ENCODE measurements at places on chromosomes 11 and 22.

DNA sequence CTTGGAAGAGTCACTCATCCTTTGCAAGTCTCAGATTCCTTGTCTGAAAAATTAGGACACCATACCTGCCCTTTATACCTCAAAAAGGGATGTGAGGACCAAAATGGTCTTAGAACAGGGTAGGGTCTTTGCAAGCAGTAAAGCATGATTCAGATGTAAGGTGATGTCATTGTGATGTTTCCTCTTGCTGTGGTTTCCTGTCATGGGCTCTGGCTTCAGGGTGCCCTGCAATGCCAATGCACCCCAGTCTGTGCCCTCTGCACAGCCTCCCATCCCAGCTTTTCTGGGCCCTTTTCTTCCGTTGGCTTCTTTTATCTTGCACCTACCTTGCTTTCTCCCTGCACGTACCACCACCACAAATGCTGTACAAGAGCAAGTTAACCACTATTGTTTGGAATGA lies 87.8 kb upstream of the NNMT start:
- DNase-seq: no peak

DNA sequence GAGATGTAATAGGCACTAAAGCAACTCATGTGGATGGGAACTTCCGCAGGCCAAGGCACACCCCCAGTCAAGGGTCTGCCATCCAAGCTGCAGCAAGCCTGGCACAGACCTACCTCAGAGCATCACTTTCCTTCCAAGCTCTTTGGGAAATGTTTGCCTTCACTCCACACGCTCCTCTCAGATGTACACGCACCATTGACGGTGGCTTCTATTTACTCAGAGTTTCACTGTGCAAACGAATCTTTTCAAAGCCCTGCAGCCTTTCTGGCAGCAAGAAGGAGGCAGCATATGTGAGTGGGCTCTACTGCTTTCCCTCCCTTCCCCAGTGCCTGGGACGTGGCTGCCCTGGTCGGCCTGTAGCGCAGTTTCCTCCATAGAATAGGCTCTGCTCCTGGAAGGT lies 60.9 kb upstream of the USP47 start:
- DNase-seq: no peak

GRCh38 chr11:124673333-124674167 lies at the start of the genes SIAE and SPA17:
SIAE (minus strand) TSS chr11:124673739; CDS start chr11:124673708, 31 bp downstream.
SPA17 (plus strand) TSS chr11:124673904; CDS start chr11:124675265, 1,361 bp downstream.
- peak; percentile 79 for DNase-seq

DNA sequence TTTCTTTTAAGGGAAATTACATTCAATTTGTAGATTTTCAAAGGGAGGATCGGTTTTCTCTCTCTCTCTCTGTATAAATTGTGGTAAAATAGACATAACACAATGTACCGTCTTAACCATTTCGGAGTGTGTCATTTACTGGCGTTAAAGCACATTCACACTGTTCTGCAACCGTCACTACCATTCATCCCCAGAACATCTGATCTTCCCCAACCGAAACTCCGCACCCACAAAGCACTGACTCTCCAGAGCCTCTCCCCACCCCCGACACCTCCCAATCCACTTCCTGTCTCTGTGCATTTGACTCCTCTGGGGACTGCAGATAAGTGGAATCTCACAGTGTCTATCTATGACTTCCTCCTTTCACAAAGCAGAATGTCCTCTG lies 15.9 kb upstream of the GRAMD4 start:
- DNase-seq: no peak

DNA sequence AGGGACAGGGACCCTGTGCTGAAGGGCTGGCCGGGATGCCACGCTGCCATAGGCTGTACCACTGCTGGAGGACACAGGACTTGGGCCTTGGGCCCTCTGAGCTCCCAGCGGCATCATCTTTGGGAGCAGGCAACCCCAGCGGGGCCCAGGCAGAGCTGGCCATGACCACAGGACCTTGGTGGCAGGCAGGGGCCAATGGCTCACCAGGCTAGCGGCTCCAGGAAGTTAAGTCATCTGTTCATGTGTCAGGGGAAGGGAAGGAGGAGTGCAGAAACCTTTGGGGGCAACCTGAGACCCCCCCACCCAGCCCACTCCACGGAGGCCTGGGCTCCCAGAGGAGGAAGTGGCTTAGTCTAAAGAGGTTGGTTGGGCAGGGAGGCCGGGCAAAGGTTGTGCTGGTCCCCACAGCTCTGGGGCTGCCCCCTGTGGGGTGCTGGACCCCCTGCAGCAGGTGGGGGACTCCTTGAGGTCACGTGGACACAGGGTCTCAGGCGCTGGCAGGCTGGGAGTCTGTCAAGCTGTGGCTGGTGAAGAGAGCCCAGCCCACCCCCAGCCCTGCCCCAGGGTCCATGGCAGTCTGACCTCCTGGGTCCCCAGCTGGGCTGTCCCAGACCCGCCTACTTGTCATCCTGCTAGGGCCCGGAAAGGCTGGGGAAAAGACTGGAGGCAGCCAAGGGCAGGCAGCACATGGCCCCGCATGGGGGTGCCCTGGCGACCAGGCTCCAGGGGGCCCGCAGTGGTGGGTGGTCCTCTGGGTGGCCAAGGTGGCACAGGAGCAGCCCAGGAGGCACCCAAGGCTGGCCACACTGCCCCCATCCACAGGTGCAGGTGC lies 184.3 kb downstream of the IGLL1 start:
- DNase-seq: no peak

DNA sequence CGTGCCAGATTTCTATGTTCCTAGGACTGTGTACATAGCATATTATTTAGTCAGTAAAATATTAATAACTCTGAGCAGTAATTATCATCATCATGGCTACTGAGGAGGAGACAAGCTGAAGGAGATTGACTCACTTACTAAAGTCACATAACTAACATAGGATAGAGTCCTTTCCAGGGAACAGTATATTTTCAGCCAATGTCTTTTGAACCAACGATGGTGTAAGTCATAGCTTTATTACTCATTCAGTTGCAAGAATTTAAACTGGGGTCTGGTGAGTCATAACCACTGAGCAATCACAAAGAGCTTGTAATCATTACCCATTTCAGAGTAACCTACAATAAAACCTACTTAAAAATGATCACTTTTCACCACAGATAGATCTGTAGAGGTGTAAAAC lies 1564.8 kb upstream of the TENM4 start:
- DNase-seq: no peak

- DNase-seq: no peak
Measured at GRCh38 chr11:86275493-86276370, 26.3 kb upstream of the HIKESHI start.

DNA sequence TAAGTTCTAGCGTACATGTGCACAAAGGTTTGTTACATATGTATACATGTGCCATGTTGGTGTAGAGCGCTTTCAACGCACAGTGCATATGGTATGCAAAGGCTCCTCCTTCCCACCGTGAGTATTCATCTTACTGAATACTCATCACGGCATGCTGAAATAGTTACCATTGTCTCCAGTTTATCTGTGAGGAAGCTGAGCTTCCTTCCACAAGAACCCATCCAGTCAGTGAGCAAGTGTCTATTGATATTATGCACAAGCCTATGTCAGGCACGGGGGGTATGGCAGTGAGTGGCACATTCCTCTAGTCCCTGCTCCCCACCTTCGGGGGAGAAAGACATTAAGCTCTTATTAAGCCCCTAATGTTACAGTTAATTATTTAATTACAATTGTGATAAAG lies 28.1 kb downstream of the INSC start:
- DNase-seq: no peak

GRCh38 chr11:18132341-18132740 lies at the start of gene MRGPRX3:
MRGPRX3 (plus strand) TSS chr11:18132571; CDS start chr11:18137203, 4,632 bp downstream.
- DNase-seq: no peak
